ENCODE measurements at places on chromosomes 7 and 10.
A peak's percentile ranks its signal among the peaks of the same experiment; 100 is the strongest.

DNA sequence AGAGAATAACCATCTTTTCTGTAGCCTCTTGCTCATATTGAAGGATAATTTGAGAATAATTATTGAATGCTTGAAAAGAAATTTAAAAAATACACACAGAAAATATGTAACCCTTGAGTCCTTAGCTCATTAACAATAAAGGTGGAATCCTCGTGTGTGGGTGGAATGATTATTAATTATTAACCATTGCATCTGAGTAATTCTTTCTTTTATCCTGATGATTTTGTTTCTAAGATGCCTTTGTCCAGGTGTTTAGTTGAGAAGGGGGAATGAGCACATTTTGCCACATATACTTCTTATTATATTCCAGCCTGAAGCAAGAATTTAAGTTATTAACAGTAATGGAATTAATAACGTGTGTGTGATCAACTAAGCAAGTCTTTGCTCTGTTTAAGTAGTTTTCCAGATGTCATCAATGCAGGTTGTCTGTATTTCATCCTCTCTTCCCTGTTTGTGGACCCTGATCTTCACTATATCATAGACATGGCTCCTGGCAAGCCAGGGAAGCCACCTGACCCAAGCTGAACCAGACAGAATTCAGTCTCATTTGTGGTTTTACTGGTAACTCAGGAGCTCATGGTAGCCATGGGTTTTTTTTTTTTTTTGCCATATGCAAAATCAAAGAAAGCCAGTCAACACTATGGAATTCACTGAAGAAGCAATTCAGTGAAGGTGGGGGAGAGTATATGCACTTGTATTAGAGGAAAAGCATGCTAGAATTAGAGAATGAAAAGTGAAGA lies 144.3 kb downstream of the KIF20B start:
- DNase-seq = no peak

DNA sequence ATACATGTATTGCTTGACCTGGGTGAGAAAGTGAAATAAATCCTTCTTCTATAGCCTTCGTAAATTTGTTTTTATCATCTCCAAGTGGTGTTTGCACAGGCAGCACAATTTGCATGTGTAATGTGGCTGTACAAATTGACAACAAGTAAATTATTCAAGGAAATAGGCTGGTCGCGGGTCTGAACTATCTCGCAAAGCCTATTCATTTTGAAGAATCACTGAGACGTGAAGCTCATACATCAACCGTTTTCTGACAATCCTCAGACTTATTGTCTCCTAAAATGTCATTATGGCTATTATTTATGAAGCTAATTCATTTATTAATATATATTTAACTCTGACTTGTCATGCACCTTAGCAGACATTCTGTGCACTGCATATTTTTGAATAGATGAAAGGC lies 16.2 kb upstream of the FAM204A start:
- no peak for DNase-seq

- DNase-seq = no peak
Observed at GRCh38 chr7:98761225-98761624, 108.6 kb downstream of the TMEM130 start.

GRCh38 chr7:66905278-66905677 lies 15.7 kb upstream of the TMEM248 start:
- no peak for DNase-seq

DNA sequence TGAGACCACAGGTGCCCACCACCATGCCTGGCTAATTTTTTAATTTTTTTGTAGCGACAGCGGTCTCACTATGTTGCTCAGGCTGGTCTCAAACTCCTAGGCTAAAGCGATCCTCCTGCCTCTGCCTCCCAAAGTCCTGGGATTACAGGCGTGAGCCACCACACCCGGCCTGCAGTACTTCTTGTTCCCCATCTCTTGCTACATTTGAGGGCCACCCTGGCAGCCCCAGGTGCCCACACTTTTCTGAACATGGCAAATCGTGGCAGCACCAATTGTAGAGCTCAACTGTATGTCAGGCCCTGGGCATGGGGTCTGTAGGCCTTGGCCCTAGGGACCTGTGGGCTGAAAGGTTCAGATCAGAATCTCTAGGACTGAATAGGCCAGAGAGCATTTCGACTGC lies 25.1 kb upstream of the LIMK1 start:
- no peak for DNase-seq

- no peak for DNase-seq
Observed at GRCh38 chr7:87852306-87852705, 23.9 kb downstream of the SLC25A40 start.

DNA sequence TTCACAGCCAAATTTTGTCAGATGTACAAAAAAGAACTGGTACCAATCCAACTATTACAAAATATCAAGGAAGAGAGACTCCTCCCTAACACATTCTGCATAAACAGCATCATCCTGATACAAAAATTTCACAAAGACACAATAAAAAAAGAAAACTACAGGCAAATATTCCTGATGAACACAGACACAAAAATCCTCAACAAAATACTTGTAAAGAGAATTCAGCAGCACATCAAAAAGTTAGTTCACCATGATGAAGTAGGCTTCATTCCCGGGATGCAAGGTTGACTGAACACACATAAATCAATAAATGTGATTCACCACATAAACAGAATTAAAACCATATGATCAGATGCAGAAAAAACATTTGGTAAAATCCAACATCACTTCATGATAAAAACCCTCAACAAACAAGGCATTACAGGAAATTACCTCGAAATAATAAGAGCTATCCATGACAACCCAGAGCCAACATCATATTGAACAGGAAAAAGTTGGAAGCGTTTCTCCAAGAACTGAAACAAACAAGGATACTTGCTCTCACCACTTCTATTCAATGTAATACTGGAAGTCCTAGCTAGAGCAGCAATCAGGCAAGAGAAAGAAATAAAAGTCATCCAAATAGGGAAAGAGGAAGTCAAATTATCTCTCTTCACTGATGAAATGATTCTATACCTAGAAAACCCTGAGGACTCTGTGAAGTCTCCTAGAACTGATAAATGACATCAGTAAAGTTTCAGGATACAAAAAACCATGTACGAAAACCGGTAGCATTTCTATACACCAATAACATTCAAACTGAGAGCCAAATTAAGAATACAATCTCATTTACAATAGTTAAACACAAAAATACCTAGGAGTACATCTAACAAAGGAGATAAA lies 223.1 kb downstream of the REEP3 start:
- DNase-seq = no peak

- no peak for DNase-seq
Observed at GRCh38 chr7:121449329-121449728, 53.2 kb upstream of the FAM3C start.

GRCh38 chr10:119007211-119007574 lies 22.3 kb upstream of the NANOS1 start:
- no peak for DNase-seq

- DNase-seq = no peak
Observed at GRCh38 chr10:65847436-65848230, 1078.2 kb upstream of the LRRTM3 start.

DNA sequence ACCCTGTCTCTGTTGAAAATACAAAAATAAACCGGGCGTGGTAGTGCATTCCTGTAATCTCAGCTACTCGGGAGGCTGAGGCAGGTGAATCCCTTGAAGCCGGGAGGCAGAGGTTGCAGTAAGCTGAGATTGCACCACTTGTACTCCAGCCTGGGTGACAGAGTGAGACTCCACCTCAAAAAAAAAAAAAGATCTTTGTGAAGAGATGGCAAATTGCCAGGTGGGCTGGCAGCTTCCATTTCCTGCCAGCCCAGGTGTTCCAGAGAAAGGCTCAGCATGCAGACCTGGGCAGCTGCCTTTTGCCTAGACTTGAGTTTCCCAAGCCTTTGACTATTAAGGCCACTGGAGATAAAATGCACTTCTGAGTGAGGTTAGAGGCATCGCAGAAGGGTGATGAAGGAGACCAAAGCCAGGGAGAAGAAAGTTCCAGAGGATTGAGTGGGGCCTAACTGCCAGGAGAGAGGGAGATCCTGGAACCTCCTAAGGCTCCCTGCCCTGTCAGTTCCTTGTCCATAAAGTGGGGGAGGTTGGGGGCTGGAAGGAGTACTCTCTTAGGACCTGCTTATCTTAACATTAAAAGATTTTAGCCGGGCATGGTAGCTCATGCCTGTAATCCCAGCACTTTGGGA lies 10.0 kb upstream of the DDIT4 start:
- DNase-seq = no peak

GRCh38 chr7:118449797-118450567 lies 225.5 kb downstream of the ANKRD7 start:
- no peak for DNase-seq

GRCh38 chr10:93991114-93991513 lies 2.6 kb upstream of the PLCE1 start:
- no peak for DNase-seq

- no peak for DNase-seq
Observed at GRCh38 chr10:21260506-21261149, 264.9 kb downstream of the SKIDA1 start.

- DNase-seq = no peak
Observed at GRCh38 chr10:27805180-27805579, 59.6 kb upstream of the MKX start.

- no peak for DNase-seq
Observed at GRCh38 chr10:104349623-104350126, 4.0 kb upstream of the CFAP58 start.

DNA sequence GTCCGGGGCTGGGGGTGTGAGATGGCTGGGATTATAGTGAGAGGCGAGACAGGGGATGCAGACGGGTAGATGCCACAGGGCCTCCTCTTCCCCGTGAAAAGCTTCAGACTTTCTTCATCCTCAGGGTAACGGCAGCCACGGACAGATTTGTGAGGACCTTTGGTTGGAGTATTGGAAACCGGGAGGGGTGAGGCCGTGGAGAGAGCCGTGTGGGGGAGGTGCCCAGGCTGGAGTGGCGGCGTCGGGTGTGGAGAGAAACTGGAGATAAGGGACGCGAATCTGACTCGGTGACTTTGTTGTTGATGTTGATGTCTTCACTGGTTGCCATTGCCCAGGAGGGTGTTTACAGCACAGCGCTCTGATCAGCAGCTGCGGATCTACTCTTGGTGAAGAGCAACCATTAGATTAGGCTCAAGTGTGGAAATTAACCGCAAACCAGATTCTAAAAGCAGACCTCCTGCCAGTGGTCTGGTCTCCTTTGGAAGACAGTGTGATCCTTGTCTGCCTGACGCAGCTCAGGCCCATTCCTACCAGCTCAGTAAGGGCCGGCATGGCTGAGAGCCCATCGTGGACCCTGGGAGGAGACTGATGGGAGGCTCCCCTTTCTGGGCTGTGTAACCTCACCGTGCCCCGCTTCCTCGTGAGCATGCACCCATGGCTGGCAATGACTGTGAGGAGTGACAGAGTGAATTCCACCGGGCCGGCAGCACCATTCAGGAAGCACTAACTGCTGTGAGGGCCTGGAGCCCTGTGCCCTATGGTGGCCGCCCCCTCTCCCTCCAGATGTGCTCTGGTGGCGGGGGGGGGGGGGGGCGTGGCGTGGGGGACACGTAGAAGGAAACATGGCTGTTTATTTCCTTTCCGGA lies 90.3 kb downstream of the INPP5A start:
- DNase-seq = peak; percentile 30

DNA sequence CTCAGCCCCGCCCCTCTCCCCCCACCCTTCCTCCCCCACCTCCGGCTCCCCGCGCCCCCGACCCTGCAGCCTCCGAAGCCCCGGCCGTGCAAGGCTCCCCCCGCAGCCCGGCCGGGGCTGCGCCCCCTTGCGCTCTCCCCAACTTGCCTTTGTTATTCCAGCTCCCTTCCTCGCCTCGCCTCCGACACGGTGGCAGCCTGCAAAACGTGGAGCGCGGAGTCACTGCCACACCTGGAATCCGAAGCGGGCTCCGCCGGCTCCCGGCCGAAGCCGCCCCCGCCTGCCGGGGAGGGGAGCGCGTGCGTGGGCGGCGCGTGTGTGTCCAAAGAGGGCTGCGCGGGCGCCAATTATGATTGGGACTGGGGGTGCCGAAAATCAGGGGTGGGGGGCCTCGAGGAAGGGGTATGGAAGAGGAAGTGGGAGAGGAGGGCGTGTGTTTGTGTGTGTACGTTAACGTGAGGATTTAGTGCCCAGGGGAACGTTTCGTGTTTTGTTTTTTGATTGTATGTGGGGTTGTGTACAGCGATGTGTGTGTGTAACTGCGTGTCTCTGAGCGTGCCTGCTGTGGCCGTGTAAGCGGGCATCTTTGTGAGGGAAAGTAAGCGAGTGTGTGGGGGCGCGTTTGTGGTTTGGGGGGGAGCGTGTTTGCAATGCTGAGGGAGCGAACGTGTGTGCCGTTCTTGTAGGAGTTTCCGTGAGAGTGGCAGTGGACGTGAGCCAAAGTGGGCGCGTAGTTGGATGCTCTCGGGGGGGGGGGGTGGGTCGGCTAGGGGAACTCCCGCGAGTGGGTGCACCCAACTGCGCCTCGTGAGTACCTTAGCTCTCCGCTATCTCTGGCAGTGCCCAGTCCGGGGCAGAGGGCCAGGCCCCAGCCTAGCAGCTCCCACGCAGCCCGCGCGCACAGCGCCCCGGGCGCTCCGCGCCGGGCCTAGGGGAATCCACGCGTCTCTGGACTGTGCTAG lies 1.2 kb upstream of the ZMIZ1 start:
- DNase-seq = peak; percentile 81

DNA sequence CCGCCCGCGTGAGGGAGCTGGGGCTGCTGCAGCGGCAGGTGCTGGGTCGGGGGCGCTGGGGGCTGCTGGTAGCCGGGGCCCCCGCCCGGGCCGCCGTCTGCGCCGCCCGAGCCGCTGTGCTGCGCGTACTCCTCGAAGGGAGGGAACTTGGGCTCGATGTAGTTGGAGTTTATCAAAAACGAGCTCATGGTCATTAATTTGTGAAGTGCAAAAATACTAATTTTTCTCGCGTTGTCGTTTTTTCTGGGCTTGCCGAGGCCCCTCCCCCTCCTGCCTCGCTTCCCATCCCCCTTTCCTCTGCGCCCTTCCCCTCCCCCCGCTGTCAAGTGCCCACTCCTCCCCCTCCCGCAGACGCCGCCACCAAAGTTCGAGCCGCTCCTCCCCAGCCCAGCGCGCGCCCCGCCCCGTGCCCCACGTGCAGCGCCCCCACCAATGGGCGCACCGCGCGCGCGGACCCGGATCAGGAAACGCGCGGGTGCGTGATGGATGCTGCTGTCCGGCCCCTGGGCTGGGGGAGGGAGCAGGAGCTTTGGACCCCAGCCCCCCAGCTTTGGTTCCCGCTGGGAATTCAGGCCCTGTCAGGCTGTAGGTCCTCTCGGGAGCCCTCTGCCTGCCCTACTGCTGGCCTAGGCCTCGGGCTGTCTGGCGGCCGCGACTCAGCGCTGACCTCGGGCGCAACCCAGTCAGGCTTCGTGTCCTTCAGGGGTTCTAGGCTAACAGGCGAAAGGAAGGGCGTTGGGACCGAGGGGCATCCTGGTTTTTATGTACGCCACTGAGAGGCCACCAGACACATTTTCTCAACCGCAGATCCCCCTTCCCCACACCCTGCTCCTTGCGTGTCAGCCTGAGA lies at the start of gene HOXA4:
Gene HOXA4 (minus strand): TSS at position 218 of the 850 bp plus-strand sequence. CDS start 24 bp downstream, at position 194.
- peak; percentile 84 for DNase-seq

- DNase-seq = peak; percentile 21
Observed at GRCh38 chr10:29946953-29947700, 112.3 kb downstream of the JCAD start.

GRCh38 chr10:128178302-128178958 lies 52.2 kb upstream of the MKI67 start:
- peak; percentile 19 for DNase-seq

GRCh38 chr10:131043039-131043691 lies 268.4 kb downstream of the TCERG1L start:
- DNase-seq = no peak

GRCh38 chr10:66833861-66834260 lies 92.0 kb upstream of the LRRTM3 start:
- no peak for DNase-seq

Measured in kidney capillary endothelial cell (primary cell).